ENCODE measurements at places on chromosomes 6 and 20.
A peak's percentile ranks its signal among the peaks of the same experiment; 100 is the strongest.

- no peak for DNase-seq
These were observed 271.3 kb upstream of the BTBD3 start for GRCh38 chr20:11646359-11646758.

GRCh38 chr6:114267897-114268296, 74.9 kb downstream of the HS3ST5 start:
- DNase-seq = no peak

GRCh38 chr6:20191992-20192391, 20.3 kb downstream of the MBOAT1 start:
- no peak for DNase-seq

DNA sequence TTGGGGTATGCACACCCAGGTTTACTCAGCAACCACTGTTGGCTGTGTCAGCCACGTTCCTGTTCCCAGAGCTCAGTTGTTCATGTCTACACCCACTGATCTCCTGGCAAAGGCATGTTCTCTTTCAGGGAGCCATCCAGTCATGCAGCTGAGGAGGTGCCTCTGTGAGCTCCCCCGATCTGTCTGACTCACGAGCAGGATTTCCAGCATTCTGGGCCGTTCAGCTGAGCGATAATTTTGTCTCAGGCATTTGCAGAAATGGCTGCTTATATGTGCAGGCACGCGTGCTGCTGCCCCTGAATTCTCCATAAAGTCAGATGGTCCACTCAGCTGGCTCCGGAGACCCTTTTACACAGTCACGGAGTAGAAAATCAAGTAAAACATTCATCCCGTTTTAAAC, 78.4 kb upstream of the IYD start:
- DNase-seq = no peak

GRCh38 chr20:36856195-36856594, 19.7 kb upstream of the TLDC2 start:
- DNase-seq = no peak

DNA sequence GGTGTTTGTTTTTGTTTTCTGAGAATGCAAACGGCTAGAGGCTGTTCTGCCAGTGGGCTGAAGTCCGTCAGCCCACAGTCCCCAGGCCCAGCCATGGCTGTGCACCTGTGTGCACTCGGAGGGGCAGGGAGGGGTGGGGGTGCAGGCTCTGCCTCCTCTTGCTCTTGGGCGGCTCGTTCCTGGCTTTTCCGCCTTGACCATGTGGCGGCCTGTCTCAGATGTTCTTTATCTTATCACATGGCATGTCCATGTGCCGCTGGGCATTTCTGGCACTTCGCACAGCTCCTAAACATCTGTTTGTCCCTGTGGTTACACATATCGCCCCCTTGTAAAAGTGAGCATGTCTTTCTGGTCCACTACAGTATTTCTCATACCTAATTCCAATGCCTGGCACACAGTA, 137.0 kb downstream of the CDH4 start:
- DNase-seq = no peak

DNA sequence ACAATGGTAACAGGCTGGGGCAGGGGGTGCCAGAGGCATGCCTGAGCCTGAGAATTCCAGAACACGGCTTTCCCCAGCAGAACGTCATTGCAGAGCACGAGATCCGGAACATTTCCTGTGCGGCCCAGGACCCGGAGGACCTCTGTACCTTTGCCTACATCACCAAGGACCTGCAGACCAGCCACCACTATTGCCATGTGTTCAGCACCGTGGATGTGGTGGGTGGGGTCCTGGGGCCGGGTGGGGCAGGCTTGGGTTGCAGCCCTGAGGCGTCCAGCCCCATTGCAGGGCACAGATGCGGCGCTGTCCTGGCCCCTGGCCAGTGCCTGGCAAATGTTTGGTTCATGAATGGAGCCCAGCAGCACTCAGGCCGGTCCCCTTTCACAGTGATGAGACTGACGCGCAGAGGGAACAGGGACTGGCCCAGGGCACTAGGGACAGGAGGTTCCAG, 57.1 kb downstream of the TCP11 start:
- DNase-seq = no peak

DNA sequence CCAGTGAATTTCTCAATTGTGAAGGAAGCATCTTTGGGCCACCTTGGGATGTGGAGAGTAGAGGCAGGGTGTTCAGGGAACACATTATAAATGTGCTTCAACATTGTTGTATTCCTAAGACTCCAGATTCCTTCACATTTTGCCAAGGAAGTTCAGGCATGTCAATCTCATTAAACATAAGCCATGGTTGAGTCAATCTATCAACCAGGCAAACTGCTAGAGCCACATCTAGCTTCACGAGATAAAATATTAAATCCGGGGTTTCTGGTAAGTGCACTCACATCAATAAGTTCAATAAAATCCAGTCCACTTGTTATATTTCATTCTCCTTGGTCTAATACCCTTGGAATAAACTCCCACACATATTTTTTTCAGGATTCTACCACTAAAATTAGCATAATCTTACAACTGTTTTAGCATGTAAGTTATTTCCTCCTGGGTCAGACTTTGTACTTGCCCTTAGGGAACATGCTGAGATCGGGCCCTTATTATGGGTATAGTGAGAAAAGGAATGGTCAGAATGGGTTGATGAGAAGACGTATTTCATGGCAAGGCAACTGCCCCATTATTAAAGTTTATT, 93.6 kb downstream of the ADTRP start:
- no peak for DNase-seq

- DNase-seq = no peak
These were observed 2.1 kb upstream of the CDKN1A start for GRCh38 chr6:36676141-36677058.

DNA sequence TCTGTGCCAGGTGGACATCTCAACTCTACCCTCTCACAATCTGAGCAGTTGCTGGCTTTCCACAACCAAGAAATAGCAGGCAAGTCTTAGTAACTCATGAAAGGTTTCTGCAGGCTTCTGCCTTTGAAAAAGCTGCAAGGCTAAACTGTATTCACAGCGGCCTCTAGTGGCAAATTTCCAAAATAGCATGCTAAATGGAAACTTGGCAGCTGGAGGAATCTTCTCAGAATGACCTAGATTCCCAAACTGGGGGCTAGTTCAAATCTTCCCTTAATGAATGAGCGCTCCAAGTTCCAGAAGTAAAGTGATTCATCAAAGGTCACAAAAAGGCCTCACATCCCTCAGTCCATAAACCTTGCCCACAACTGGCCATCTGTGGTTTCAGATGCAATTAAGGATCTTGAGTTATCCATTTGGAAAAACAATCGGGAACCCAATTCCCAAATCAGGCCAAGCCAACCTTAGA, 11.9 kb upstream of the CPNE5 start:
- peak; percentile 56 for DNase-seq

DNA sequence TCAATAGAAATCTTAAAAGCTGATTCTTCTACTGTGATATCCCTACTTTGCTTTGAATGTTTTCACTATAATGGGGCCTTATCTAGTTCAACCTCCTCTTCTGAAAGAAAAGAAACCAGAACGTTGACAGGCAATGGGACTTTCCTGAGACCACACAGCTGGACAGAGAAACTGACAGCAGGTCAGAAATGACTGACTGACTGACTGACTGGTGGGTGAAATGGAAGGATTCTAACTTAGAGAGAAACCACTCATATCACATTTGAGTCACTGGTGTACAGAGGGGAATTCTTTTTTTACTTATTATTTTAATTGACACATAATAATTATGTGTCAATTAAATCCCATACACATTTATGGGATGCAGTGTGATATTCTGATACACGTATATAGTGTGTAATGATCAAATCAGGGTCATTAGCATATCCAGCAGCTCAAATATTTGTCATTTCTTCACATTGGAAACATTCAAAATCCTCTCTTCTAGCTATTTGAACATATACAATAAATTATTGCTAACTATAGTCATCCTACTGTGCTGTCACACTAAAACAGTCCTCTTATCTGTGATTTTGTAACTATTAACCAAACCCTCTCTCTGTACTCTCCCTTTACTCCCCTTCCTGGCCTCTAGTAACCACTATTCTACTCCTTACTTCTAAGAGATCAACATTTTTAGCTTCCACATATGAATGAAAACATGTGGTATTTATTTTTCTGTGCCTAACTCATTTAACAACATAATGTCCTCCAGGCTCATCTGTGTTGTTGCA, 64.8 kb upstream of the NRSN1 start:
- DNase-seq = no peak

DNA sequence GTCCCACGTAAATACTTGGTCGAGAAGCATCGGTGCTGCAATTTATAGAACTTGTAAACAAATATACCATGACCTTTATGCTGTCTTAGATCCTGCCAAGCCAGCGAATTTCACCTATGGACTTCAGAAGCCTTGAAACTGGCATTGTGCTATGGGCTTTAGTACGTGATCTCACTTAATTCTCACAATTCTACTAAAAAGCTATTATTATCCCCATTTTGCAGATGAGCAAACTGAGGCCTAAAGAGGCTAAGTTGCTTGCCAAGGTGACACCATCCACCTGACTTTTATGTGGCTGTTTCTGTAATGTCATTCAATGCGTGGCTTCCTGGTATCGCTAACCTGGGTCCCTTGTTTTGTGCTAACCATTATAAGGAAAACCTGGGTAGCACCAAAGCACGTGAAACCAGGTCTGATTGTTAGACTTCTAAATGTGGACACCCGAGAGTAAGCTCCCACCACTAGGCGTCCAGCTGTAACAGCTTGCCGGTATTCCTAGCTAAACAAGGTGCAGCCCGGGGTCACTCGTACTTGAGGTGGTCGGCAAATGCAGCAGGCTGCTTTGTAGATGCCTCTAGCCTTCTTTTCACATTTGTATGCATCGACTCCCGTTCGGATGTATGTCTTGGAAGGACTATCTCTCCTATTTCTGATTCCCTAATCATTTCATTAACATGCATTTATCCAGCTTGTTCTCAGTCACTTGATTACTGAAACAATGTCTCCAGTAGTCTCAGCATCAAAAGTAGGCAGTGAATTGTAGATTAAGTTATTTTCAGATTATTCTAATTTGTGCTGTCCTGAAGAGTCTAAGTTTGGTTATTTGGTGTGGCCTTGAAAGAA, 1.1 kb downstream of the SYNJ2 start:
- no peak for DNase-seq

Measured in left hindlimb (tissue), 1 donor.